Lung (tissue), 17 donors: ENCODE measurements at places on chromosomes 16 and 17. TPM values are rescaled to one million over a fixed set of nuclear protein-coding genes. Genes with fewer than 3 reads are reported as not detected.

CCL16 gene
- 0.18 TPM for total RNA-seq

KRT39 gene
- not detected for total RNA-seq

NPIPA7 gene
- 10.5 TPM for total RNA-seq

- no peaks in the 10 kb centered on the region for H3K27me3 ChIP-seq
- no peak for DNase-seq
- H3K4me1 ChIP-seq: peaks cover 96% of the 10 kb centered on the region
- H3K4me3 ChIP-seq: no peak overlapping the region
- no peak overlapping the region for H3K27ac ChIP-seq
- H3K36me3 ChIP-seq: peaks cover 3% of the 10 kb centered on the region
Observed at GRCh38 chr17:77435272-77436057, 294.7 kb downstream of the SEC14L1 start.

GRCh38 chr17:376936-377863 lies 24.6 kb upstream of the RPH3AL start:
- H3K27ac ChIP-seq: no peak overlapping the region
- H3K4me3 ChIP-seq: no peak overlapping the region
- peaks cover 4% of the 10 kb centered on the region for H3K27me3 ChIP-seq
- no peaks in the 10 kb centered on the region for H3K36me3 ChIP-seq
- no peaks in the 10 kb centered on the region for H3K4me1 ChIP-seq
- no peak for DNase-seq

DNA sequence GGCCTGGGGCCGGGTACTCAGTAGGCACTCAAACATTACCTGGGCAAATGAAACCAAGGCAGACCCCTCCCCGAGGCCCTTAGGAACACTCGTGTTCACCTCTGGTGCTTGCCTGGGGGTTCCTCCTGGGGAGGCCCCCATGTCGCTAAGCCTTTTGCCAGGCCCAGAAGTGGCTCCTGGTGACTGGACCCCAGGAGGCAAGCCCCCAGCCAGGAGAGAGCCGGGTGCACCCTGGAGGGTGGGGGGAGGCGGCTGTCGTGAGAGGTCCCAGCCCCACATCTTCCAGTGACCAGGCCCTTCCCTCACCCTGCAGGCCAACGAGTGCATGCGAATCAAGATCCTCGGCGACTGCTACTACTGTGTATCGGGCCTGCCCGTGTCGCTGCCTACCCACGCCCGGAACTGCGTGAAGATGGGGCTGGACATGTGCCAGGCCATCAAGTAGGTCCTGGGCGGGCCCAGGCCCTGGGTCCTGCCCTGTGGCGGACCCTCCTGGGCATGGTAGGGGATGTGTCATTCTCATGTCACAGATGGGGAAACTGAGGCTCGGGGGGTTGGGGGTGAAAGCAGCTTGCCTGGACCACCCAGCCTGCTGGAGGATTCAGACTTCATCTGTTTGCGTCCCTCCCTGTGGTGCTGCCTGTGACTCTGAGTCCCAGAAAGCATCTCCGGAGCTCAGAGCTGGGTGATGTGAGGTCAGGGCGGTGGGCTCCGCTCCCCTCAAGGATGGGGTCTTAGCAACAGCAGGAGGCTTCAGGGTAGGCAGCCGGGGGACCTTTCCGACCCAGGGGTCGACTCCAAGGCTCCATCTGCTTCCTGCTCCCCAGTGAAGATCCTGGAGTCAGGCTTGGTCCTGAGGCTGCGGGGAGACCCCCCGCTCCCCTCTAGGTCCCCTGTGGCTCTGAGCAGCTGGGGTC lies 32.5 kb downstream of the ADCY7 start:
- H3K4me1 ChIP-seq: no peaks in the 10 kb centered on the region
- no peaks in the 10 kb centered on the region for H3K36me3 ChIP-seq
- H3K27ac ChIP-seq: no peak overlapping the region
- no peak for DNase-seq

DNA sequence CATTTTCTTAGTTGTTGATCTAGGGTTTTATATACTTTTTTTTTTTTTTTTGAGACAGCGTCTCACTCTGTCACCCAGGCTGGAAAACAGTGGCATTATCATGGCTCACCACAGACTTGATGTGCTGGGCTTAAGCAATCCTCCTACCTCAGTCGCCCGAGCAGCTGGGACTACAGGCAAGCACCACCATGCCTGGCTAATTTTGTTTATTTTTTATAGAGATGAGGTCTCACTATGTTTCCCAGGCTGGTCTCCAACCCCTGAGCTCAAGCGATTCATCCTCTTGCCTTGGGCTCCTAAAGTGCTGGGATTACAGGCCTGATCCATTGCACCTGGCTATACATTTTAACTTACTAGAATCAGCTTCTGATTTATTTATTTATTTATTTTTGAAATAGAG lies 34.2 kb upstream of the ATP2A3 start:
- no peak for DNase-seq
- no peak overlapping the region for H3K27ac ChIP-seq
- H3K4me3 ChIP-seq: no peak overlapping the region
- no peaks in the 10 kb centered on the region for H3K36me3 ChIP-seq
- H3K27me3 ChIP-seq: no peaks in the 10 kb centered on the region
- H3K4me1 ChIP-seq: no peaks in the 10 kb centered on the region
